Calu3 (cell line): ENCODE measurements at places on chromosomes 5 and 9. TPM values are rescaled to one million over a fixed set of nuclear protein-coding genes. Genes with fewer than 3 reads are reported as not detected.
A peak's percentile ranks its signal among the peaks of the same experiment; 100 is the strongest.

DNA sequence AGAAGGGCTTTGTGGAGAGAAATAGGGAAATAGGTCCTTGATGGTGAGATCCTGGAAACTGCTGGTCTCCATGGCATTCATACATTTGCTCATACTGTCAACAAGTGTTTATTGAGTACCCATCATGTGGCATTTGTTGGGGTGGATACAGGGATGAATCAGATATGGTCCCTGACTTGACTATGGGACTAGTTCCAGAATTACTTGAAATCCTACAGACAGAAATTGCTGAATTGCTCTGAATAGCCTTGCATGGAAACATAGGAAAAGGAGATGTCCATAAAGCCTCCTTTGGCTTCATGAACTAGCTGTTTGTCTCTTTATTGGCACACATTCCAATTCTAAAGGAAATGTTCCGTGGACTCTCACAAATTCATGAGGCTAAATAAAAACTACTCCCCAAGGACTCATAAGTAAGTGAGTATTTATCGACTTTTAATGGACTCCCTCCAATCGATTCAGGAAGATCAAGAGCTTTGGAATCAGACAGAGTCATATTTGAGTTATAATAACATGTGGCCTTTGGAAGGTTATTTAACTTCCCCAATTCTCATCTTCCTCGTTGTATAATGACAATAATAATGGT lies 122.4 kb upstream of the C6 start:
- no peak for DNase-seq

GRCh38 chr5:78411586-78411985 lies 51.2 kb downstream of the SCAMP1 start:
- no peak for DNase-seq

Gene OCLN
- 154 and 161 TPM in 2 replicates for total RNA-seq

GRCh38 chr5:170848033-170848432 lies 13.8 kb upstream of the RANBP17 start:
- peak; percentile 80 for DNase-seq

Gene ECSCR
- not detected in 2 replicates for total RNA-seq

DNA sequence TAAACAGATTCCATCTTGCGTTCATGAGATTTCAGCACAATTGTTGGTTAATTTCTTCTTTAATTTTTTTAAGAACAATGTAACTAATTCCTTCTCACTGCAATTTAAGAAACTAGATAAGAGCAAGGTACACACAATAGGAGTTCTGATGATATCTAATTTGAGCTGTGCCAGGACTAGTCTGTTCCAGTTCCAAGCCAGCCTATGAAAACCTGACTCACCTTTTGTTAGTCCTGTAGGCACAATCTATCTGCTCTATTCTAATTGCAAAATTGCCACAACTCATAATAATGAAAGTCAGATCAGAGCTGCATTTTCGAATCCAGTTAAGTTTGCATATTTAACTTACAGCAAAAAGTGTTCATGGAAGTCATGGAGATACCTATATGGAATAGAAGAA lies 494.1 kb upstream of the TUSC1 start:
- DNase-seq: no peak

DNA sequence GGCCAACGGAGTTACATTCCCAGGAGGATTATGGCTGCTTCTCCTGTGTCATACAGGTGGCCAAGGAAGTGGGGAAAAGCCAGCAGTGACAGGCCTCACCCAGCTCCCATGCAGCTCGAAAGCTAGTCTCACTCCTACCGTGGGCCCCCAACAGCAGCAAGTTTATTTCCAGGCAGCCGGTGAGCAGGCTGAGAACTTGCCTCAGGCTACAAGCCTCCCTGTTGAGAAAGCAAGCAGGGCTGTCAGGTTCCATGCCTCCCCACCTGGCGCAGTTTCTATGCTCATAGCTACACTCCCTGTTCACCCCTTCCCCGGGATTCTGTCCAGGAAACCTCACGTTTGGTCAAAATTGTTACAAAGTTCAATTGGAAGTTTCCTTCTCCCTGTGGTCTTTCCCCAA lies 27.5 kb upstream of the DNAH5 start:
- DNase-seq: no peak

Gene GDA
- 21.0 and 24.3 TPM in 2 replicates for total RNA-seq

Gene GLDC
- 5.1 and 8.0 TPM in 2 replicates for total RNA-seq

Gene SIT1
- not detected in 2 replicates for total RNA-seq

- DNase-seq: no peak
Observed at GRCh38 chr5:141800617-141801016, 77.6 kb downstream of the PCDH1 start.

- no peak for DNase-seq
Observed at GRCh38 chr5:42274913-42275312, 148.3 kb upstream of the GHR start.

Gene FOXD4L4
- 1.5 and 1.8 TPM in 2 replicates for total RNA-seq

Gene PCSK1
- total RNA-seq: not detected in 2 replicates

Gene SLC9A3
- 1.1 and 2.0 TPM in 2 replicates for total RNA-seq

- no peak for DNase-seq
Observed at GRCh38 chr5:11981986-11982385, 77.7 kb upstream of the CTNND2 start.

Gene GARIN3
- not detected in 2 replicates for total RNA-seq

DNA sequence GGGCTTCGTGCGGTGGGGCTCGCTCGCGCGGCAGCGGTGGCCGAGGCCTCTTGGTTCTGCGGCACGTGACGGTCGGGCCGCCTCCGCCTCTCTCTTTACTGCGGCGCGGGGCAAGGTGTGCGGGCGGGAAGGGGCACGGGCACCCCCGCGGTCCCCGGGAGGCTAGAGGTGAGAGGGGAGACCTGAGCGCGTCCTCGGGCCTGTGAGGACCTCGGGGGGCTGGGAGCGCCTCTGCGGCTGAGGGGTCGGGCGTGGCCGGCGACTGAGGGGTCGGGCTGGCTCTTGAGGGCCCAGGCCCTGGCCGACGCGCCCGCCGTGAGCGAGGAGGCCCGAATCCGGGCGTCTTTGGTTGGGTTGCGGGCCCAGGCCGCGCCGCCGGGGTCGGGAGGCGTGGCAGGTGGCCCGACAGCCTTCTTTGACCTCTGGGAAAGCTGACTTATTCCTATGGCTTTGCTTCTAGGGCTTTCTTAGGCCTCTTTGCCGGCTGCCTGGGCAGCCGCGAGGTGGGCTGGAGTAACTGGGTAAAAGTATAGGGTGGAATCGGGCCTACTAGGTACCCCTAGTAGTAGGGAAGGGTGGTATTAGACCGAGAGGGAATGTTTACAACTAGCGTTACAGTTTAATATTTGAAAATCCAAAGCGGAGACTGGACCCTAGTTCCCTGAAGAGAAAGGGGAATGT lies at the start of gene CANX:
CANX (plus strand) TSS at position 33 of the 681 bp plus-strand sequence. CDS start 6,715 bp downstream, outside the sequence.
- DNase-seq: no peak

Gene OLFM1
- total RNA-seq: 5.5 and 7.9 TPM in 2 replicates

Gene PCDHGC5
- total RNA-seq: 1.5 and 2.1 TPM in 2 replicates

GRCh38 chr9:99565203-99565602 lies 256.5 kb upstream of the NR4A3 start:
- DNase-seq: no peak

DNA sequence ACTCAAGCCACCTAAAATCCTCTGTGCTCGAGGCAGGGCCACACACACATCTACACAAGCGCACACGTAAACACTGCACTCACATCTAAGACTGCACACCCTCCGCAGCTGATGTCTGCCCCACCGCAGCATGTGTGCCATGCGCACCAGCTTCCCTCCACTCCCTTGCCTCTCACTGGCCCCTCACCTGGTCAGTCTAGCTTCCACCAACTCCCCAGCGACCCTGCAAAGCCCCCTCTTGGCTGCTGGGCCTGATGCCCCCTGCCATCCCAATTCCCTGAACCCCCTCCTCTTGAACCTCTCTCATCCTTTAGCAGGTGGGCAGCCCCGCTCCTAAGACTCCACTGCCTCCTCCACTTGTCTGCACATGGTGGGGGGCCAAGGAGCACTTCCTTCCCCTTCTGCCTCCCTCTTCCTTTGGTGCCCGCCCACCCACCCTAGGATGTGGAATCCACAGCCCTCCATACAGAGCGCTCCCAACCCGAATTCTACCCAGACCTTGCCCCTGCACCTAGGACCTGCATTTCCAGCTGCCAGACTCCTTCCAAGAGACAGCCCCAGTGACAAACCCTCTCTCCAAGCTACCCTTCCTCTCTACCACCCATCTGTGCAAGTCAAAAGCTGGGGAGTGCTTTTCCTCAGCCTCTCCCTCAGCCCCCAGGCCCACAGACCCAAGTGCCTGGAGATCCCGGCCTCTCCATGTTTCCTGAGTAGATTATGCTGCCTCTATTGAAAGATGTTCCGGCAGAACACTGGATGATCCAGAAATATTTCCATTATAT lies 23.9 kb downstream of the ADAMTS2 start:
- DNase-seq: no peak

- no peak for DNase-seq
Observed at GRCh38 chr5:72115296-72115695, 8.0 kb downstream of the MAP1B start.

Gene STPG3
- not detected in 2 replicates for total RNA-seq

DNA sequence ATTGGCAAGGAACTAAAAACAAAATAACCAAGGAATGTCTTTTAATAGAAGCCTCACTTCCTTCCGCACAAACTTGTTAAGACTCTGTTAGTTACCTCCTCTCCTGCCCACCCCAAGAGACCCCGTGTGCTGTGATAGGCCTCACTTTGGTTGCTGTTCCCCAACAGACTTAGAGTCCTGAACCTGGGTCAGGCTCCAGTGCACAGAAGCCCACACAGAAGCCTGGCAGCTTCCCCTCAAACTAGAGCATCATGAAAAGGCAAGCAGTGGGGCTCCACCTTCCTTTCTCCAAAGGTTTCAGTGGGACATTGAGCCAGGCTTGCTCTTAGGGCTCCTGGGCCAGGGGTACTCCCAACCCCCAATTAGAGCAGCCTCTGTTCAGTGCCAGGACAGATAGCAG lies 230.5 kb downstream of the ESM1 start:
- no peak for DNase-seq

GRCh38 chr5:126103868-126104267 lies 319.3 kb upstream of the GRAMD2B start:
- DNase-seq: no peak

Gene PCDHGB5
- 9.1 and 12.4 TPM in 2 replicates for total RNA-seq

GRCh38 chr5:893137-893506 lies 438 bp downstream of the TRIP13 start:
- no peak for DNase-seq

Gene SLC46A2
- total RNA-seq: not detected in 2 replicates

- DNase-seq: no peak
Observed at GRCh38 chr5:133406977-133407632, 205.2 kb downstream of the FSTL4 start.

DNA sequence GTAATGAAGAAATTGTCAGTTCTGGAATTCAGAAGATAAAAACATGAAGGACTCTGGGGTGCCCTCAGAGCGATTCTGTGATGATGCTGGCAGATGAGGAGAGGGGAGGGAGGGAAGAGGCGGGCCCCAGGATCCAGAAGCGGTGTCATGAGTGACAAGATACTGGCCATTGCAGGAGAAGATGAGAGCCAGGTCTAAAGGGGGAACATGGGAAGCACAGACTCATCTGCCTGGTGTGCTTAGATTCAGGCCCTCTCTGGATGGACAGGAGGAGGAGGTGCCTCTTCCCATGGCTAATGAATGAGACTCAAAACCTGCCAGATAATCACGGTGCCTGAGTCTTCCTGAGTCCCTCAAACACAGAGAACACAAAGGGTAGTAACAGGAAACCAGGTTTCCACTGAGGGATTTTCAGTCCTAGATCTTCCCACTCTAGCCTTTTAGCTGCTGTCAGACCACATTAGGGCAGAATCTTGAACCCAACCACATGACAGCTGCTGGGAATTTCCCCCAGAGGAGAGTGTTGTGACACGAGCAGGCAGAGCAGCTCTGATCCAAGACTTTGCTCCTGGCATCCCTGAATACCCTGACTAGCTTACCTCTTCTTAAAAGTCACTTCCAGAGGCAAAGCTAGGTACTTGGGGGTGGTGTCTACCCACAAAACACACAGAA lies 28.2 kb upstream of the HSPA9 start:
- DNase-seq: no peak

DNA sequence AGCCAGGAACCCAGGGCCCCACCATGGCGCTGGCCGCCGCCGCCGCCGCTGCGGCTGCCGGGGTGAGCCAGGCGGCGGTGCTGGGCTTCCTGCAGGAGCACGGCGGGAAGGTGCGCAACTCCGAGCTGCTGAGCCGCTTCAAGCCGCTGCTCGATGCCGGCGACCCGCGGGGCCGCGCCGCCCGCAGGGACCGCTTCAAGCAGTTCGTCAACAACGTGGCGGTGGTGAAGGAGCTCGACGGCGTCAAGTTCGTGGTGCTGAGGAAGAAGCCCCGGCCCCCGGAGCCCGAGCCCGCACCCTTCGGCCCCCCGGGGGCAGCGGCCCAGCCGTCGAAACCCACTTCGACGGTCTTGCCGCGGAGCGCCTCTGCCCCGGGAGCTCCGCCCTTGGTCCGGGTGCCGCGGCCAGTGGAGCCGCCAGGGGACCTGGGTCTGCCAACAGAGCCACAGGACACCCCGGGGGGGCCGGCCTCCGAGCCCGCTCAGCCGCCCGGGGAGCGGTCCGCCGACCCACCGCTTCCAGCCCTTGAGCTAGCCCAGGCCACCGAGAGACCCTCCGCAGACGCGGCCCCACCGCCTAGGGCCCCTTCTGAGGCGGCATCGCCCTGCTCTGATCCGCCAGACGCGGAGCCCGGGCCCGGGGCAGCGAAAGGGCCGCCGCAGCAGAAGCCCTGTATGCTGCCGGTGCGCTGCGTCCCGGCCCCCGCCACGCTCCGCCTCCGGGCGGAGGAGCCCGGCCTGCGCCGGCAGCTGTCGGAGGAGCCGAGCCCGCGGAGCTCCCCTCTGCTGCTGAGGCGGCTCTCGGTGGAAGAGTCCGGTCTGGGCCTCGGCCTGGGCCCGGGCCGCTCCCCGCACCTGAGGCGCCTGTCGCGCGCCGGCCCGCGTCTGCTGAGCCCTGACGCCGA lies 749 bp downstream of the SOWAHA start:
- peak; percentile 52 for DNase-seq

- no peak for DNase-seq
Observed at GRCh38 chr5:176155922-176156359, 82.3 kb upstream of the SIMC1 start.
